ENCODE measurements at places on chromosomes 3 and 15. TPM values are rescaled to one million over a fixed set of nuclear protein-coding genes. Genes with fewer than 3 reads are reported as not detected.

The CYP1A2 gene
- not detected for total RNA-seq

The GPR87 gene
- total RNA-seq: 83.1 TPM

The CD200R1 gene
- total RNA-seq: 0.24 TPM

The NEIL1 gene
- total RNA-seq: 13.7 TPM

The CD86 gene
- total RNA-seq: under 0.01 TPM

The SNTN gene
- not detected for total RNA-seq

The CATSPER2 gene
- 0.85 TPM for total RNA-seq

The AMOTL2 gene
- total RNA-seq: 114 TPM

The CLDN11 gene
- total RNA-seq: 7.5 TPM

The CACNA2D2 gene
- total RNA-seq: not detected

The GFM1 gene
- total RNA-seq: 54.5 TPM

The KBTBD13 gene
- total RNA-seq: under 0.01 TPM

The DMXL2 gene
- 15.8 TPM for total RNA-seq

The ABHD14A gene
- total RNA-seq: 3.2 TPM

The SPPL2A gene
- total RNA-seq: 92.5 TPM

The SPSB4 gene
- under 0.01 TPM for total RNA-seq

The SAMMSON gene
- total RNA-seq: not detected

The MITF gene
- total RNA-seq: 8.7 TPM

The ANKUB1 gene
- 1.3 TPM for total RNA-seq

The PPP1R14D gene
- total RNA-seq: not detected

The LRRC34 gene
- total RNA-seq: 0.64 TPM

The IL17RD gene
- 2.1 TPM for total RNA-seq

The UROC1 gene
- not detected for total RNA-seq

The IMP3 gene
- total RNA-seq: 156 TPM

The XIRP1 gene
- not detected for total RNA-seq

The SNX4 gene
- total RNA-seq: 26.0 TPM

The OXSM gene
- 24.5 TPM for total RNA-seq

The ATP2B2 gene
- total RNA-seq: under 0.01 TPM

The CHRNA7 gene
- 0.21 TPM for total RNA-seq

The DUOX2 gene
- total RNA-seq: 1.9 TPM

The PROS1 gene
- total RNA-seq: 9.6 TPM

The SERPINI2 gene
- total RNA-seq: not detected

The HTR3E gene
- not detected for total RNA-seq

The SUMF1 gene
- 101 TPM for total RNA-seq

The GOLGA6L7 gene
- total RNA-seq: not detected

The ZNF662 gene
- total RNA-seq: 0.96 TPM

The TOMM70 gene
- total RNA-seq: 69.5 TPM

The PCSK6 gene
- total RNA-seq: 1.7 TPM

The WNT7A gene
- total RNA-seq: 8.1 TPM

The SQOR gene
- total RNA-seq: 378 TPM

The HEXA gene
- total RNA-seq: 35.2 TPM

The ITGA11 gene
- total RNA-seq: not detected

The FETUB gene
- not detected for total RNA-seq

The TRPM1 gene
- total RNA-seq: under 0.01 TPM

The GOLGA6B gene
- total RNA-seq: not detected
